Activated B cell treated with CpG ODN at 0.5 μM for 24 hours (primary cell): ENCODE measurements at places on chromosomes 13 and 19. TPM values are rescaled to one million over a fixed set of nuclear protein-coding genes. Genes with fewer than 3 reads are reported as not detected.

Gene IFNL4
- total RNA-seq = not detected in 2 replicates

Gene KCNN1
- total RNA-seq = 0.17 TPM in 1 of 2 replicates, not detected in the other

Gene FXYD1
- 1.1 TPM in 2 replicates for total RNA-seq

Gene CLEC17A
- total RNA-seq = 111 and 123 TPM in 2 replicates

Gene KCTD15
- 2.7 TPM in 2 replicates for total RNA-seq

Gene EVI5L
- total RNA-seq = 9.2 and 12.8 TPM in 2 replicates

Gene SELENOV
- not detected in 2 replicates for total RNA-seq

Gene PLVAP
- 0.84 TPM in 1 of 2 replicates, not detected in the other for total RNA-seq

Gene PRR22
- total RNA-seq = 7.5 and 9.8 TPM in 2 replicates

Gene ZNF835
- total RNA-seq = 5.5 and 5.7 TPM in 2 replicates

Gene C13orf46
- total RNA-seq = 0.46 and 0.69 TPM in 2 replicates

Gene SOX1
- total RNA-seq = not detected in 2 replicates

Gene BLVRB
- 12.3 and 14.6 TPM in 2 replicates for total RNA-seq

Gene ATP13A1
- total RNA-seq = 125 and 135 TPM in 2 replicates

Gene CEACAM20
- total RNA-seq = not detected in 2 replicates

Gene KLK12
- total RNA-seq = not detected in 2 replicates

Gene CD33
- not detected in 2 replicates for total RNA-seq

Gene IRGC
- not detected in 2 replicates for total RNA-seq

Gene SIAH3
- total RNA-seq = not detected in 2 replicates

Gene OLFM4
- not detected in 2 replicates for total RNA-seq

Gene EMC10
- 70.8 and 72.1 TPM in 2 replicates for total RNA-seq

Gene ZNF382
- total RNA-seq = 11.5 and 14.4 TPM in 2 replicates

Gene SPRED3
- total RNA-seq = 0.44 and 2.4 TPM in 2 replicates

Gene GIPR
- 0.49 and 0.69 TPM in 2 replicates for total RNA-seq

Gene LIM2
- total RNA-seq = not detected in 2 replicates

Gene HIPK4
- 0.09 TPM in 1 of 2 replicates, not detected in the other for total RNA-seq

Gene ZNF665
- 5.8 and 7.1 TPM in 2 replicates for total RNA-seq

Gene MATK
- 4.0 and 4.8 TPM in 2 replicates for total RNA-seq

Gene GPR4
- not detected in 2 replicates for total RNA-seq

Gene MIA
- total RNA-seq = 1.1 and 1.4 TPM in 2 replicates

Gene CACNG7
- total RNA-seq = not detected in 2 replicates

Gene LILRA1
- 0.11 and 0.15 TPM in 2 replicates for total RNA-seq

Gene UTP14C
- total RNA-seq = 9.3 and 11.7 TPM in 2 replicates

Gene GGN
- total RNA-seq = 0.22 and 1.2 TPM in 2 replicates

Gene FBN3
- not detected in 2 replicates for total RNA-seq

Gene POU2F2
- total RNA-seq = 508 and 577 TPM in 2 replicates

Gene SYNE4
- 2.1 and 3.7 TPM in 2 replicates for total RNA-seq

Gene MEX3D
- total RNA-seq = 2.1 and 2.5 TPM in 2 replicates

Gene C19orf85
- not detected in 2 replicates for total RNA-seq

Gene KLK11
- total RNA-seq = not detected in 2 replicates

Gene ANKLE1
- 7.9 and 9.1 TPM in 2 replicates for total RNA-seq

Gene MCEMP1
- not detected in 2 replicates for total RNA-seq

Gene GPC5
- total RNA-seq = 0.24 and 0.46 TPM in 2 replicates

Gene NANOS3
- total RNA-seq = not detected in 2 replicates

Gene SLC25A23
- total RNA-seq = 50.1 and 50.4 TPM in 2 replicates

Gene FCGBP
- 5.8 and 6.1 TPM in 2 replicates for total RNA-seq

Gene TRPC4
- not detected in 2 replicates for total RNA-seq

Gene SIGLEC14
- total RNA-seq = 10.5 and 12.8 TPM in 2 replicates

Gene PIP5K1C
- 28.3 and 31.1 TPM in 2 replicates for total RNA-seq
